ENCODE measurements at places on chromosomes 1 and 21.
A peak's percentile ranks its signal among the peaks of the same experiment; 100 is the strongest.

- DNase-seq: no peak
Measured at GRCh38 chr1:2480986-2481364, 4.9 kb downstream of the PLCH2 start.

- DNase-seq: no peak
Measured at GRCh38 chr1:85199667-85200462, 951 bp downstream of the SYDE2 start.

GRCh38 chr1:167312871-167313270, 92.2 kb downstream of the POU2F1 start:
- peak; percentile 20 for DNase-seq

DNA sequence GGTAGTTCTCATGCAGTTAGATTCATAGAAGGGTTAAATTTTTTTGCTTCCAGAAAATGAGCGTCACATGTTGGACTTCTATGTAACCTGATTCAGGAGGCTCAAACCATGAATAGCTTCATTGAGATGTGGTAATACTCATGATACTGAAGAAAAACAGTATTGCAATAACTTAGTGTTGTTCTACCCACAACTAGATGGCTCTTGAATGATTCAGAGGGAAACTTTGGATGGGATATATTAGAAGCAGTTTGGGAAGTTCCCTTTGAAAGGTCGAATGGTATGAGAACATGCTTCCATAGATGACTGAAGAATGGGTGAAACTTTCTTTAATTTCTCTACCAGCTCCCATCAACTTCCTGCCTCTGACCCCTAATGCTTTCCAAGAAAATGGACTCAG, 211.7 kb upstream of the PTGFR start:
- DNase-seq: peak; percentile 52

DNA sequence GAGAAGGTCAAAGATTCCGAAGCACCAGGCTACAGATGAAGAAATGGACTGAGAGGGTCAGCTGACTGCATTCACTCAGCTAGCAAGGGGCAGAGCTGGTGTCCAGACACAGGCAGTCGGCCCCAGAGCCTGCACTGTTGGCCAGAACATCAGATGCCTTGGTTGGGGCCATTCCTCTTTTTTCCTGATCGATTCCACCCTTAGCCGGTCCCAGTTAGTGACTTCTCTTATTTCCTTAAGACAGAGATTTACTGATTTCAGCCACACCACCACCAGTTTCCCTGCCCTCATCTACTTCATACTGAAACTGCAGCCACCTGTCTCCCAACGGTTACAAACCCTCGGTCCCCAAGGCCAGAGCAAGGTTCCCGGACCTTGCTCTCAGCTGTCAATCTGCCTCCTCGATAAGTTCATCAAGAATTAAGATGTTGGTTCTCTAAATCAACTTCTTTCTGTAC, 11.5 kb downstream of the CD58 start:
- DNase-seq: no peak

DNA sequence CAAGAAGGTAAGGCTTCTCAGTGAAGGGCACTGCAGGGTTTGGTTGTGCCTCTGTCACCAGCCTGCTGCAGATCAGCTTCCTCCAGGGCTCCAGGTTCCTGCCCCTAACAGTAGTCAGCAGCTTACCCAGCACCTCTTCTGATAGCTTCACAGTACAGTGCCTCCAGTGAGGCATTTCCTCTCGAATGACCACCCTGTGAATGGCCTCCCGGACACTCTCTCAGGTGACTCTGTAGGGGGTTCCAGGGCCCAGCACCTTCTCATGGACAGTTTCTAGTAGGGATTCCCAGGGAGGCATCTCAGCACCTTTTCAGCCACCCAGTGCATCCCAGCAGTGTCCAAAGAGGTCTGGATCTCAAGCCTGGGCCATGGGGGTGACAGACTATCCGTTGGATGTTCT, 28.4 kb downstream of the USP48 start:
- DNase-seq: no peak

DNA sequence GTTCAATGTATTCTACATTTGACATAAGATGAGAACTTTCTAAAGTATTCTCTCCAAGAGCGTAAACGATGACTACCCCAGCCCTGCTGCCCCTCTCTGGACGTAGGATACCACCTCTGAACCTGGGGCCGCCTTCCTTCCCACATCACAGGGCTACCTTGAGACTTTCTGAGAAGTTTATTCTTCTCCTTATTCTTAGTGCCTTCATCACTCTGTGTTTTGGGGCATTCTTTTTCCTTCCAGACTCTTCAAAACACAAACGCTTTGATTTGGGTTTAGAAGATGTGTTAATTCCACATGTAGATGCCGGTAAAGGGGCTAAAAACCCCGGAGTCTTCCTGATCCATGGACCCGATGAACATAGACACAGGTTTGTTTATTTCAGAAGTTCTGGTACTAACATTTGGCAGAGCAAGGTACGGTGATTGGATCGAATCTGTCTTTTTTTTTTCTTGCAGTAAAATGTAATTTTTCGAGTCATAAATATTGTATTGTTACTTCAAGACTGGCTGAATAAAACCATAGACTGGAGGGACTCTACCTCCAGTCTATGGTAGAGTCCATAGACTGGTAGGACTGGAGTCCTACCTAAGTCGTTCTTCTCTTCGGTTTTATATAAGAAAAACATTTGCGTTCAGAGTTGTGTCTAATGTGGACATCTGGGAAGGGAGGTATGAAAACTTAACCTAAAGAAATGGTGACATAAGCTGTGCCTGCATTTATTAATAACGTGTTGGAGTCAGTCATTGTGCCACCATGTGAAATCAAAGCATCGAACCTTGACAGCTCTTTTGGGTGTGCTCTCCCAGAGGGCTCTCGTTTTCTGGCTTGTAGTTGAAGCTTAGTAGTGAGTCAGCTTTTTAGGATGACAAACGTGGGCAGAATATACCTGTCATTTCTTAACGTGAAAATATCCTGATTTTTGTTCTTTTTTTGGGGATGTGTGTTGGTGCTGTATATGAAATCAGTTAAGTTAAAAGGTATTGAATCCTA, 1.2 kb downstream of the MAN1A2 start:
- no peak for DNase-seq

- no peak for DNase-seq
Measured at GRCh38 chr1:114756009-114756892, 1.5 kb downstream of the CSDE1 start.

GRCh38 chr1:78091215-78091813, 45.5 kb downstream of the GIPC2 start:
- DNase-seq: no peak

DNA sequence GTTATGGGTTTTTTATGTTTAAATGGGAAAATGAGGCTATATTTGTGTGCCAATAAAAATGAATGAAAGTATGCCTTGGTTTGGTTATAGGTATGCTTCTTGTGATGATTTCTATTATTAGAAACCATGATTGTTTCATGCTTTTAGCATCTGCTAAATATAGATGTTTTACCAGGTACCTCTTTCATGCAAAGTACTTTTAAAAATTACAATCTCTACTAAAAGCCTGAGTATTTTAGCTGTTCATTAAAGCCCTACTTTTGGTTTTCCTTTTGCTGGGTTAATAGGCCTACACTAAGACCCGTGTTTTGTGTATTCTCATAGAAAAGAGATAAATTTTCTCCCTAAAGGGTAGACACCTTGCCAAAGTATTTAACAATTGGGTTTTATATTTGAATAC, 32.0 kb downstream of the MTF2 start:
- no peak for DNase-seq

GRCh38 chr1:93680076-93680419, 1.6 kb downstream of the BCAR3 start:
- DNase-seq: no peak

GRCh38 chr1:21914450-21914849, 22.7 kb downstream of the HSPG2 start:
- DNase-seq: no peak

DNA sequence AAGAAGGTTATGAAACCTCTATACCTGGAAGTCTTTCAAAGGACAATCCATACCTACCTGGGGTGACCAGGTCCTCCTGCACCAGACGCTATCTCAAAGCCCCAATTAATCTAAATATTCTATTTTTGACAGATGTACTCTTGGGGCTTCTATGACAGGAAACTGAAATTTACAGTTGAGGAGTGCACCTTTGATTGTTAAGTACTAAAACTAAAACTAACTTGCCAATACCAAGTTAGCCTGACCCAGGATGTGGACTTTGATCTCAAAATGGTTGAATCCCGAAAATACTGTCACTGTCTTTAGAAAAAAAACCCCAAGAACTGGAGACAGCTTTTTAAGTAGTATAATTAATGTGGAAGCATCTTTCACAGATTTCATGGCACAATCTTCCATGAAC, 162.4 kb downstream of the TTLL7 start:
- no peak for DNase-seq

DNA sequence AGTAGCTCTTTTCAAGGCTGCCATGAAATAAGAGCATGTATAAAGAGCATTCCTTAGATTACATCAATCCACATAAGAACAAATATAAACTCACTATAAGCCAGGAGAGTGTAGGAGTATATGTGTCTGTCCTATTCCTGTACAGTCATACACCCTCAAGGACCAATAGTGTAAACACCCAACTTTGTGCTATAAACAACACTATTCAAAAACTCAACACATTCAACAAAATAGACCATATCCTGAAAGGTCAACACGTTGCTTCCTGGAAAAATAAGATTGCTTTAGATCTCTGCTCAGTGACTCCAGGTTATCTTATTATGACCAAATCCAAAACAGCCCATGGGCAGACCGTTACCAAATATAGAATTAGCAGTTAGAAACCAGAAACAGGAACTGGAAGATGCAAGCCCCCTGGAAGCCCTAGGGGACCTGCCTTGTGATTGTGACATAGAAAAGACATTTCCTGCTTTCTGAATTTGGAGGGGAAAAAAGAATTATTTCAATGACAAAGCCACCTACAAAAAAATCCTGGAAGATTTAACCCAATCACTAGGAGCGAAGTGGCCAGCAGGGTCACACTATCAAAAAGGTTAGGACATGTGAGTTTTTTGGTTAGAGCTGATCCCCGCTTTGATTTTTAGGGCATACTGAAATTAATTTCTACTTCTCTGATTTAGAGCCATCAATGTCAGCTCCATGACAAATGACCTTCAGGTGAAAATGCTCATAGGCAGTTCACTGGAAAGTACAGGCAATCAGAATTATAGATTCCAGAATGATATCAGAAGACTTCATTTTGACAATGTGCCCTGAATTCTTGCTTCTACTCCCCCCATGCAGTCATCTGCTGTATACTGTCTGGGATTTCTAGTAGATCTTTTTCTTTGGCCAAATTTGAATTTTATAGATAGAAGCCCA, 59.9 kb downstream of the LRRC8C start:
- DNase-seq: peak; percentile 98

- no peak for DNase-seq
Measured at GRCh38 chr1:201350884-201351283, 26.6 kb downstream of the TNNT2 start.

DNA sequence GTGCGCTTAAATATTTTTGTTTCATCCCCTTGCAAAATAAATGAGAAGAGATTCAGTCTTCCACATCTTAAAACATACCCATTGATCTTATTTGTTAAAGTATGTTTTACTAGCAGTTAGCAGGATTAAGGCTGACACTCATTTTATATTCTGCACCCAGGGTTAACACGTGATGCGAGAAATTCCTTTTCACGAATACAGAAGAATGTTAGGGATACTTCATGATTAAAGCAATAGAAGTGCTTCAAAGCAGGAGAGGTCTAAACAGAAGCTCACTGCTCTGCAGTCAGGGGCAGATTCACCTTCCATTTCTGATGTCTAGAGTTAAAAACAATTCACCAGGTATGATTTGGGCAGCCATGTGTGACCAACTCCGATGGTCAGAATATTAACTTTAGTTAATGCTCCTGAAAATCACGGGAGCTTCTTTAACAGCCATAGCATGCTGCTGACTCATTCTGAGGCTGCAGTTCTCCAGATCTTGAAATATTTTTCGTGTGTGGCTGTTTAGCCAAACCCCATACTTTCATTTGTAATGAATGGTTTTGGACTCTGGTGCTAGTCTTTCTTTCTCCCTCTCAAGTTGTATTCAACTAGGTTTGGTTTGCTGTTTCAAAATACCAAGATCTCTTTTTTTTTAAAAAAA, 19.7 kb downstream of the BCAR3 start:
- no peak for DNase-seq

DNA sequence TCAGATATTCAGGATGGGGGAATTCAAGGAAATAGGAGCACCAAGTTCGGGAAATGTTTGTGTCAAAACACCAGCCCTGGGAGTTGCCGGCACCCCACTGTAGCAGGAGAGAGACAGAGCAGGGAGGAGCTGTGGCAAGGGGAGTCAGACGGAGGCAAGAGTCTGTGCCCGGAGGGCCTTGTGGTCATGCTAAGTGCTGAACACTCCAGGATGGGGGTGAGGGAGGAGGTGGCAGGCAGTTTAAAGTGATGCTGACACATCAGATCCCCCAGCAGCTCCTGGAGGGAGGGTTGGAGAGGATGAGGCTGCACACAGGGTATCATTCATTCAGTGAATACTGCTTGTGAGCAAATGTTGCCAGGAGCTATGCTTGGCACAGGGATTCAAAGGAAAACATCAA, 150.3 kb upstream of the ETV3 start:
- no peak for DNase-seq

- DNase-seq: no peak
Measured at GRCh38 chr1:16374266-16374665, 7.2 kb downstream of the SZRD1 start.

DNA sequence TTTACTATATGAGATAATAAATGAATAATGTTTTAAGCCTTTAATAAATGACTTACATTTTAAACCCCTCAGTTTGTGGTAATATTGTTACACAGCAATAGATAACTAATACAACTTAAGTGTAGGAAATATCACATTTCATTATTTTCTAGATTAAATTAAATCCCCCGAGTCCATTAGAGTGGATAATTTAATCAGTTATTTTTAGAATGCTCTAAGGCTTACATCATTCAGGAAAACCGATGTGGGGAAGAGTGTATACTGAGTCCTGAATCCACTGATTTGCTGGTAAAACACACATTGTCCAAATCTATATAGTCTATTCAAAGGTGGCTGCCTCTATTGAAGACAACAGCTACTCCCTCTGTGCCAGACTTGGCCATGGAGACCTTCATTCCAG, 35.7 kb upstream of the DOCK7 start:
- no peak for DNase-seq

DNA sequence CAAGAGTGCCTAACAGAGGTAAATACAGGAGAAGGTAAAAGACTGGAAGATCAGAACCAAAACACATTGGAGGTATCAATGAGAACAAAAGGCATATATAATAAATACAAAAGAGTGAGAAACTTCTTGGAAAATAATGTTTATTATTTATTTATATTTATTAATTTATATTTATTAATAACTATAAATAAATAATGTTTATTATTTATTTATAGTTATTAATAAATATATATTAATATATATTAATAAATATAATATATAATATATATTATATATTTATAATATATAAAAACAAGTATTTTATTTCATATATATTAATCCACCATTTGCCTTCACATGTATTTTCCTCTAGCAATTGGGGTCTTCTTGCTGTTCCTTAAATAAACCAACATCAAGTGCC, 391.9 kb downstream of the GPATCH2 start:
- no peak for DNase-seq
